ENCODE measurements at places on chromosomes 16 and 17. TPM values are rescaled to one million over a fixed set of nuclear protein-coding genes. Genes with fewer than 3 reads are reported as not detected.

VPS35L gene
- 50.4 TPM for total RNA-seq

TBC1D3 gene
- not detected for total RNA-seq

AGRP gene
- total RNA-seq: not detected

AATK gene
- total RNA-seq: 7.3 TPM

OR4D1 gene
- total RNA-seq: 0.18 TPM

KRTAP2-2 gene
- total RNA-seq: not detected

ABCC3 gene
- total RNA-seq: 0.82 TPM
